NCI-H1417 treated with DMSO at 0.1 percent for 48 hours (cell line): ENCODE measurements at places on chromosomes 4 and X.

GRCh38 chrX:1741816-1742394 lies 127.0 kb downstream of the ASMT start:
- no peak for DNase-seq

DNA sequence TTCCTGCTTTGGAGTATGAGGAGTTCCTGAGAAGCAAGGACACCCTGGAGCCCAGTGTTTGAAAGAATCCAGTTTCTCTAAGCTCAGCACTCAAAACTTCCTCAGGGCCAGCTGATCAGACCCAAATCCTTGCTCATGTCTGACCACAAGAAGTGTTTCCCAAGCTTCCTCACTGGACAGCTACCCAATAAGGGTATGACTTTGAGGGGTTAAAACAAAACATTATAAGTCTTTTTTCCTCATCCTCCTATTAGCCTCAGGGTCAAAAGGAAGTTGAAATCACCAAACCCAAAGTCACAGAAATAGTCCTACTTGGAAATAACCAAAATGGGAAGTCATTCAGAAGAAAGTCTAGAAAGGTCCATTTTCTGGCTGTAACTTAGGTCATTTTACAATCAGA lies 13.7 kb downstream of the ZBTB33 start:
- DNase-seq = no peak

GRCh38 chrX:140440876-140441275 lies 64.0 kb downstream of the SOX3 start:
- DNase-seq = no peak

DNA sequence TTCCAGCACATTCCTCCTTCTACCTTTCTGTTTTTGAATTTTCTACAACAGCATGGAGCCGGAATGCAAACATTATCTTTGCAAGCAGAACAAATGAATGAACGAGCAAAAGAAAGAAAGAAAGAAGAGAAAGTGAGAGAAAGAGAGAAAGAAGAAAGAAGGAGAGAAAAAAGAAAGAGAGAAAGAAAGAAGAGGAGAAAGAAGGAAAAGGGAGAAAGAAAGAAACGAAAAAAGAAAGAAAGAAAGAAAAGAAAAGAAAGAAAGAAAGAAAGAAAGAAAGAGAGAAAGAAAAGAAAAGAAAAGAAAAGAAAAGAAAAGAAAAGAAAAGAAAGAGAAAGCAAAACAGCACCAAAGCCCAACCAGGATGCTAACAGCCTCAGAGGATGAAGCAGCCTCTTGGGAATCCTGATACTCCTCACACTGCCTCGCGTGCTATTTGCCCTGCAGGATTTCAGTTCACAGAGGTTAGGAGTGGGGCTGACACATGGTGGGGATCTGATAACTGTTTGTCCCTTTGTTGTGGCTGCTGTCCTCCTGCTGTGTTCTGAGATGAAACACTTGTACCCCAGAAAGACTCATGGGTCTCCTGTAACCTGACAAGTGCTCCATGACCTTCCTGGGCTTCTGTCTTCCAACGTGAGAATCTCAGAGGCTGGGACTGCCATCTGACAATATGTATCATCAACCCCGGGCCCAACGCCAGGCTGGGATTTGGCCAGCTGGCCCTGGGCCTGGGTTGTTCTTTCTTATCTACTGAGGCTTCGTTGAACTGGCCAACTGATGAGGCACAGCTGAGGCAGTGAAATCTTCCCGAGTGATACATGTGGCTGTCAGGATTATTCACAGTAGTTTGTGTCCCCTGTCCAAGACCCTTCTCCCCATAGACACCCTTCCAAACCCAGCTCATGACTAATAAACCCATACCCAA lies 61.0 kb downstream of the SEPSECS start:
- no peak for DNase-seq

- no peak for DNase-seq
These were observed 29.4 kb downstream of the TMA16 start for GRCh38 chr4:163523791-163524365.

- DNase-seq = no peak
These were observed 558.9 kb upstream of the TENM3 start for GRCh38 chr4:181684310-181684709.

GRCh38 chr4:122117743-122118142 lies 34.4 kb upstream of the BLTP1 start:
- no peak for DNase-seq

DNA sequence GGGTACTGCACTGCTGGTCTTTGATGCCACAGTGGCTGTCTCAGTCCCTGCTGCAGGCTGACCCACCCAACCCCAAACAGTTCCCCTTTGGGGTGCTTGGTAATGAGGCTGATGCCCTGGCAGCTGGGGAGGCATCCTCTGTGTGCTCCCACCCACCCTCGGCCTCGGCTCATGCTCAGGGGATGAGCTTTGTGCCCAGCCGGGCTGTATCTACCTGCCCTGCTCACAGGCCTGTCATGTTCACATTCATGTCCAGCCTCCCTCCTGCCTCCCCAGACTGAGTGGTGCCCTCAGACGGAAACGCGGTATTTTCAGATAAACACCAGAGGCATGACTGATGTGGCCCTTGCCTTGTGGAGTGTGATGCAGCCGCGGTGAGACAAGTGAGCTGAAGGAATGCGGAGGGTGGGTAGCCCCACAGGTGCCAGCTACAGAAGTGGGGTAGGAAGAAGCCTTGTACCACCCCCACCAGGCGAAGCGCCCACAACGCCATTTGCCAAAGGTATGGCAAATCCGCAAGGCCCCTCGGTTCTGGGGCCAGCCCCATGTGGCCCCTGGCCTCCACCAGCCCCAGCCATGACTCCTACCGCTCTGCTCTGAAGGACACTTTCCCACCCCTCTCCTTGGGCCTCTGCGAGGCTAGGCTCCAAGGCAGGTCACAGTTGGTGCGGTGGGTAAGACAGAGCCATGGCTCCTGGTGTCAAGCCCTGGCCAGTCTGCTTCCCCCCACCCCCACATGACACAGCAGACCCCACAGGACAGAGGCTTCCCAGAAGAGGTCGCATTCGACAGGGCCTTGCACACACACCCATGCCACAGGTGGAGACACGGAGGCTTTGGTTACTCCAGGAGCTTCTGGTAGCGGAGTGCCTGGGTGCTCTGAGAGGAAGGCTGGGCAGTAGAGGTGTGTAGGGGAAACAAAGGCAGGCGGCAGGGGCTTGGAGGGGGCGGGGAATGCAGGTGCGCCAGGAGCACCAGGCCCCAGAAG lies 1.8 kb upstream of the RENBP start:
- DNase-seq = no peak

DNA sequence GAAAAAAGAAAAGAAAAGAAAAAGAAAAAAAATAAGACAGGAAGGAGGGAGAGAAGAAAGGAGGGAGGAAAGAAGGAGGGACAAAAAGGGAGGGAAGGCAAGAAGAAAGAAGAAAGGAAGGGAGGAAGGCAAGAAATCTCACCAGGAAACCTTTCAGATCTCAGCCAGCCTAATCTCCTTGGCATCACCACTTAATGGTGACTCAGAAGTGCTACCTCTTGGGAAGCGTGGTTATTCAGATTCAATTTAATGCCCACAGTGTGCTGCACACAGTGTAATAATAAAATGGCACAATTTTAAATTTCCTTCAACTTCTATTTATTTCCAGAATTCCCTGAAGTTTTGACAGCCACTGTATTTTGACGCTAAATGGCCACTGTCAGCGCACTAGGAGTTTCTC lies 50.3 kb downstream of the DKK2 start:
- no peak for DNase-seq

GRCh38 chr4:32847461-32847860 lies 2127.3 kb downstream of the PCDH7 start:
- DNase-seq = no peak

- DNase-seq = no peak
These were observed 179.5 kb upstream of the TBL1X start for GRCh38 chrX:9285342-9285771.

DNA sequence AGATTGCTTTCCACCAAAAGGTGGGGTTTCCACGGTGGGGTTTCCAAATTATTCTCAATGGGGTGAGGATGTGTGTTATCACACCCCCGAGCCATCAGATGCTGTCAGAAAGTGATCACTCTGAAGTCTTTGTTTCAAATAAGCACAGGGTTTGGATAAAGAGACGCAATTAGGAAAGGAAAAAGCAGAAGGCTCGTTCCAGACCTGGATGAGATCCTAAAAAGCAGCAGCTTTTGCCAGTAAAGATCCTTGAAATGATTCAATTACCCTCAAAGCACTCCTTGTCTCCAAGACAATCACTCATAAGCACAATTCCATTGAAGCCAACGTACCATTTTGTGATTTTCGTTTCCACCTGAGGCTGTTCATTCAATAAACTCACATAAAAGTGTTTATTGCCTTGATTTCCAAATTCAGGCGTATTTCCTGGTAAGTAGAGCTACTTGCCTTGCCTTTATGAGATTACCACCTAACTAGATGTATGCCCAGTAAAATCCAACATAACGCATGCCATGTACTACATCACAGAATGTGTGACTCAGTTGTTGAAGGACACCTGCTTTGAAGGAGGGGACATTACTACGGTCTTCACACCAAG lies 5.2 kb downstream of the F11 start:
- DNase-seq = no peak

- DNase-seq = no peak
These were observed 232.2 kb upstream of the UGT8 start for GRCh38 chr4:114366368-114366767.

GRCh38 chrX:9414416-9414815 lies 50.4 kb upstream of the TBL1X start:
- no peak for DNase-seq

- no peak for DNase-seq
These were observed 60.9 kb downstream of the SEC24D start for GRCh38 chr4:118774989-118775388.

GRCh38 chr4:10532155-10532554 lies 74.9 kb upstream of the ZNF518B start:
- DNase-seq = no peak

DNA sequence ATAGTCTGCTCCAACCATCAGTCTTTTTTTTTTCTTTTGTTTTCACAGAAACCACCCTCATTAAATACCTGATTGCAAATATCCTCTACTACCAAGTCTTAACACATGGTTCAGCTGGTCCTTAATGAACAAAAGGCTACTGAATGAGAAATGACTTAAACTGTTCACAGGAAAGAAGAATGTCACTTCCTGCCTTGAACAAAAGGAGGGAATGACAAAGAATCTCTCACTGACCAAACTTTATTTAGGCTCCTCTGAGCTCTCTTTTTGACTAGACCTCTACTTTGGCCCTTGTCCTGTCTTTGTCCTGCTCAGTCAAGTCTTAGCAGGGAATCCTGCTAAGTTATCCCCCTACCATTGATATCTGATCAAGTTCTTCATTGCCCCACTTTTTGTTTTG lies 31.8 kb upstream of the GJB1 start:
- no peak for DNase-seq

DNA sequence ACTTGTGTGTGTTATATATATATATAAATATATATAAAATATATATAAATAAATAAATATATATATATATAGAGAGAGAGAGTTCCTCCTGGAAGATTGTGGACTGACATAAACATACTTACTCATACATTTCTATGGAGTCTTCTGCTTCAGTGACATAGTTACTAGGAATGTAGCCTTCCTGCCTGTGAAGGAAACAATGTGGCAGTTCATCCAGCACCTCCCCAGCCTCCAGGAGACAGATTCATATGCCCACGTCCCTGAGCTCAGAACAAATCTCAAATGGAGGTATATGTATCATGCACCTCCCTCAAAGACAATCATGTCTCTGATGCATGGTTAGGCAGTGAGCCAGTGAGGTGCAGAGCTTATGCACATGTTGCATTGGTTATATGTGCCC lies 11.4 kb upstream of the TIMM8A start:
- no peak for DNase-seq

- DNase-seq = no peak
These were observed 1.1 kb upstream of the TRMT10A start for GRCh38 chr4:99564921-99565320.

GRCh38 chr4:87543835-87544461 lies 14.8 kb upstream of the SPARCL1 start:
- DNase-seq = no peak

DNA sequence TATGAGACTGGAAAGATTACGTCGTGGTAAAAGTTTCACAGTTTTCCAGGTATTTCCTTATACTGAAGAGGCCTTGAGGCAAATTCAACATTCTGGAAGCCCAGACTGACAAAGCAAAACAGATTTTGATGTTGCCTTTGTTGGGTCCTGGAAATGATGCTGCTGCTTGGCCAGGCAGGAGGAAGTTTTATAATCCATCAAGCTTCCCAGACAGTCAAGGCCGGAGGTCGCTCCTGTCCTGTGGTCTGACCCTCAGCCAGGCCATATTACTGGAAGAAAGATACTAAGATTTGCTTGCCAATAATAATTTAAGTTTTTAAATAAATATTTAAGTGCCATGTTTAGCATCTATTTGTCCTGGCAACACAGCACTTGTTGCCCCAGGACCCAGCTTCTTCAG lies 63.4 kb downstream of the TAPT1 start:
- DNase-seq = no peak

DNA sequence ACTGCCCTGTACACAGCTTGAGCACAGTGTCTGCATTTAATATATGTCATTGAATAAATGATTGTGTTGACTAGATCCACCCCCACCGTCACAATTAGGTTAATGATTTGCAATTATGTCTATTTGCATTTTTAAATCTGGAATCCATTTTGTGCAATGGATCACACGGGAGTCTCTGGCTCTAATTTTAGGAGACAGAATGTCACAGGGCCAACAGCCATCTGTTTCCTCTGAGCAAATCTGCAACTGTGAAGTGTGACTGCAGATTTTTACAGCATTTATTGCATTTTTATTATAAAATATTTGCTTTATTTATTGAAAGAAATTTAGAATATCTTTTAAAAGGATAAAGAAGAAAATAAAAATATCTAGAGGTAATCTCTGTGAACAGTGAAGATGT lies 316.8 kb downstream of the HS3ST1 start:
- no peak for DNase-seq

DNA sequence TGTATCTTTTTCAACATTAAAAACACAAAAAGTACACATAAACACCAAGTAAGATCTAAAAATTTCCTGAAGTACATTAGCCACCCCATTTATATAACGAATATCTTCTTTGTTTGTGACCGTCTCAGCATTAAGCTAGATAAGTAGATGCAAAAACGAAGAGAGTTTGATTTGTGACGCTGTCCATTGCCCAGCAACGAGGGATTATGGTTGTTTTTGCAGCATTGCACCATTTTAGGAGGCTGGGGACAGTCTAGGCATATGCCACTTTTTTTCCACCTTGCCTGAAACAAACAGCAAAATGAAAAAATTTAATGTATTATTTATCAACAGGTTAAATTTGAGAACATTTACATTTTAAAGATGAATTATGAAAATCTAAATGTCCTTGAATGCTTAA lies 12.0 kb upstream of the IGSF1 start:
- DNase-seq = no peak

DNA sequence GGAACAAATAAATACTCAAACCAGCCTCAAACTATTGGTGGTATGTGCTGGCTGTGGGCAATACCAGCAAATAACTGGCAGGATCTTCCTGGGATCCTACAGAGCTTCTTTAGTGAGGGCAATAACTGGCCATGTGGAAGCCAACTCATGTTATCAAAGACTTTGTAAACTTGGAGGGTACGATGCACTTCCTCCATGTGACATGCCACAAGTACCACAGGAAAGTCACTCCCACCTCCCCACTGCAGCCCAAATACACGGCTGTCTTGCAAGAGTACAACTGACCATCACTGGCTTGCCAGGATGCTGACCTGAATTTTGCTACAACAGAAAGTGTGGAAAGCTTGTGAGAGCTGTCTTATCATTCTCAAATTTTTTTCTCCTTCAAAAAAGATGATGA lies 93.3 kb upstream of the MAML3 start:
- no peak for DNase-seq
